ENCODE measurements at places on chromosomes 11 and 22.

DNA sequence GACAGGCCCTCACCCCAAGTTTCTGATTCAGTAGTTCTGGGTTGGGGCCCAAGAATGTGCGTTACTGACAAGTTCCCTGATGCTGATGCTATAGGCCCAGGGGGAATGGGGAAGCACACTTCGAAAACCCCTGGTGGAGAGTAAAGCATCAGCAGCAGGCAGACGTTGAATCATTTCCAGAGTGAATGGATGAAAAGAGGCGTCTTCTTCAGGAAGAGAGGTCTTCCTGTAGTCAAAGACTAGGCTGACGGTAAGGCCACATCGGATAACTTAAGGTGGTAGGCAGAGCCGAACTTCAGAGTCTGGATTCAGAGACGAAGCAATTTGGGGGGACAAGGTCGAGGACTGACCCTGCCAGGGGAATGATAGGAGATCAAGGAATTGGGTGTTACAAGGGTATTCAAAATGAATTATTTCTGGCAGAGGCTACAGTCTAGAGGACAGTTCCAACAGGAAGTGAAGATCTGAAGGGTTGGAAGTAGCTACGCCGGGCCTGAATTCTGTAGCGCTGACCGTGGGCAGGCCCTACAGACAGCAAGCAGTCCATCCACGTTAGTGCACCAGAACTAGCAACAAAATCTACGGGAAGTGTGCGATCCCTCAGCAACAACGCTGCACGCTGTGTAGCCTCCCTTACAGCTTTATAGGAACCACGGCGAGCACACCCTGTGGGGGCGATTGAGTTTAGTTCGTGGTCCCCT, 862 bp upstream of the CENATAC start:
- DNase-seq: no peak

DNA sequence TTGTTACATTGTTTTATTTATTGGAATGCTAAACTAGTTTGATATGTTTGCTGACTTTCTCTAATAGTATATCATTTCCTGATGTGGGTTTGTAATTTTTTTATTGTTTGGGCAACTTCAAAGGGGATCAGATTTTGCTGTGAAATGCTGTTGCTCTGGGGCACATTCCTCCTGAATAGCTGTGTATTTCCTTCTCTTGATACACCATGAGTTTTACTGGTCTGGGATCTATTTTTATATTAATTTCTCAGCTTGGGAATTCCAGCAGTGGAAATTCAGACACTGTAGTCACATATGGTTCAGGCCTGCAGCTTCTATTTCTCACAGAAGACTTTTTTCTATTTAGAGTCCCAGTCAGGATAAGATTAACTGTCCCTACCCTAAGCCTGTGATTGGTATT, 58.9 kb downstream of the RPUSD4 start:
- DNase-seq: no peak

- DNase-seq: no peak
These were observed at the start of gene RFPL2 for GRCh38 chr22:32204856-32205722. Gene RFPL2 (minus strand): TSS chr22:32205073. CDS start chr22:32202451, 2,622 bp downstream.

GRCh38 chr11:21965221-21965620, 227.7 kb upstream of the ANO5 start:
- DNase-seq: no peak

DNA sequence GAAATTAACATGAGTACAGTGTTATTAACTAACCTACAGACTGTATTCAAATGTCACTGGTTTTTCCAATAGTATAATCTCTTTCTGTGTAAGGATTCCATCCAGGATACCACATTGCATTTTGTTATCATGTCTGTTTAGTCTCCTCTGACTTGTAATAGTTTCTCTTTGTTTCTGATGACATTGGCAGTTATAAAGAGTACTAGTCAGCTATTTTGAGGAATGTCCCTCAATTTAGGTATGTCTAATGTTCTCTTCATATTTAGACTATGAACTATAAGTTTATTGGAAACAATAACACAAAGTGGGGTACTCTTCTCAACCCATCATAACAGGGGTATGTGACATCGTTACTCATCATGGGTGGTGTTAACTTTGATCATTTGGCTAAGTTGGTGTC, 20.3 kb upstream of the ME3 start:
- DNase-seq: no peak

DNA sequence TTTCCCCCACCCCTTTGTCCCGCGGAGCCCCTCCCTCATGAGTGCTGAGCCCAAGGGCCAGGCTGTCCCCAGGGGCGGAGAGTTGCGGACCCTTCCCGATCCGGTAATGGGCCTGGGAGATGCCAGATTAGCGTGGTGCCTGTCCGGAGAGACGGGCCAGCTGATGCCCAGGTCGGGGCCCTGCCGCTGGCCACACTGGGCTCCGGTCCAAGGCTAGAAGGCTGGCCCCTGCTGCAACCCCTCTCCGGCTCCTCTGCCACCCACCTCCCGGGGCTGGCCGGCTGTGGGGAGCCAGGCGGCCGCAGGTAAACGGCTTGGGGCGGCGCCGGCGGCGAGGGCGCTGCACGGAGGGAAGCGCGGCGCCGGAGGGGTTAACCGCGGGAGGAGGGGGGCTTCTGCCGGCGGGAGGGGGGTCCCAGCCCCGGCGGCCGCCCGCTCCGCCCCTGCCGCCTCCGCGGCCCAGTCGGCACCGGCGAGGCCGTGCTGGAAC, at the start of gene KCNK4:
Gene KCNK4, plus strand, starts transcription at position 41 of the 490 bp plus-strand sequence. CDS start 1,717 bp downstream, outside the sequence.
- DNase-seq: no peak
